ENCODE measurements at places on chromosomes 6 and 20.

DNA sequence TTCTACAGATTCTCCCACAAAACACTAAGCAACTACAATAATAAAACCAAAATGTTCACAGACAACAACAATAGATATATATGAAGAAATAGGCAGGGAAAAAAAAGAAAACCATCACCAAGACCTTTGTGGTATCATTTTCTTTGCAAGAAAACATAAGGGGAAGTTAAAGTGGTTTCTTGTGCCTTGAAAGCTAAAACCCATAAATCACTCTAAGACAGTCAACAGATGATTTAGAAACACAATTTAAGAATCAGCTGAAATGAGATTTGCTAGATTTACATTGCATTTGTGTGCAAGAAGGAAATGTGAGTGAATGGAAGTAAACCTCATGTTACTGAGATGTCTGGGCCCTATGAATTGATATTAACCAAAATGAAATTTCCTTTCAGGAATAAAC lies 1265.4 kb upstream of the GJE1 start:
- DNase-seq, result peak; percentile 76

GRCh38 chr20:38833154-38833856 lies 27.8 kb downstream of the PPP1R16B start:
- DNase-seq, result no peak

- no peak for DNase-seq
Measured at GRCh38 chr6:43860285-43860684, 90.3 kb downstream of the VEGFA start.

GRCh38 chr6:112122756-112123155 lies 35.4 kb downstream of the FAM229B start:
- DNase-seq, result peak; percentile 2

- DNase-seq, result no peak
Measured at GRCh38 chr6:34515473-34516387, 40.4 kb downstream of the SPDEF start.

GRCh38 chr6:157020398-157020797 lies 243.2 kb downstream of the ARID1B start:
- DNase-seq, result no peak

DNA sequence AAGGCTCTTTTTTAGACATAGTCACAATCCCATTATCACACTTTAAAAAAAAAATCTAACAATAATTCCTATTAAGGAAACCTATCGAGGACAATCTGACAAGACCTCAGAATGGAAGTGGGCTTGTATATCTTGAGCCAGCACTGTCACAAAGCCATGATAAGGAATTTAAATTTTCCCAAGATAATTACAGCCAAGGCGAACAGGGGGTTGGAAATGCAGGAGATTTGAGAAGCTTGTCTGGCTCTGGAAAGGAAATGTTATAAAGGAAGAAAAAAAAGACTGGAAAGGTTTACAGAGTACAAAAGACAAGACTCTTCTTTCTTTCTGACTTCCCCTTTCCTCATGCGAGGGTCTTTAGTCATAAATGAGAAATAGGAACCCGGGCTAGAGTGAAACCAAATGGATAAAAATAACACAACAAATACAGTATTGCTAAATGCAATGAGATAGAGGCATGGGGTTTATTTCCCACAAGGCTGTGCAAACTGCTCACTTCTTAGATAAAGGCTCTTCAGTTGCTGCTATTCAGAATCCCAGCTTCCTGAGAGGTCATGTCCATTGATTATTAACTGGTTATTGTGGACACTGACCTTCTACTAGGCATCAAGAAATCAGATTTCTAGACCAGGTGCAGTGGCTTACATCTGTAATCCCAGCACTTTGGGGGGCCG lies 13.4 kb upstream of the GHRH start:
- DNase-seq, result peak; percentile 82

GRCh38 chr6:12555267-12555666 lies 161.3 kb upstream of the PHACTR1 start:
- DNase-seq, result no peak

GRCh38 chr6:54893818-54894217 lies 47.2 kb downstream of the FAM83B start:
- no peak for DNase-seq

- no peak for DNase-seq
Measured at GRCh38 chr6:160022101-160022500, 53.2 kb downstream of the IGF2R start.

Data from common myeloid progenitor, CD34-positive (primary cell).